Activated CD4-positive, alpha-beta T cell treated with anti-CD3 and anti-CD28 coated beads, Interleukin-2, amount 50 U/mL, for 48 hours (primary cell): ENCODE measurements at places on chromosomes 16 and 17.

DNA sequence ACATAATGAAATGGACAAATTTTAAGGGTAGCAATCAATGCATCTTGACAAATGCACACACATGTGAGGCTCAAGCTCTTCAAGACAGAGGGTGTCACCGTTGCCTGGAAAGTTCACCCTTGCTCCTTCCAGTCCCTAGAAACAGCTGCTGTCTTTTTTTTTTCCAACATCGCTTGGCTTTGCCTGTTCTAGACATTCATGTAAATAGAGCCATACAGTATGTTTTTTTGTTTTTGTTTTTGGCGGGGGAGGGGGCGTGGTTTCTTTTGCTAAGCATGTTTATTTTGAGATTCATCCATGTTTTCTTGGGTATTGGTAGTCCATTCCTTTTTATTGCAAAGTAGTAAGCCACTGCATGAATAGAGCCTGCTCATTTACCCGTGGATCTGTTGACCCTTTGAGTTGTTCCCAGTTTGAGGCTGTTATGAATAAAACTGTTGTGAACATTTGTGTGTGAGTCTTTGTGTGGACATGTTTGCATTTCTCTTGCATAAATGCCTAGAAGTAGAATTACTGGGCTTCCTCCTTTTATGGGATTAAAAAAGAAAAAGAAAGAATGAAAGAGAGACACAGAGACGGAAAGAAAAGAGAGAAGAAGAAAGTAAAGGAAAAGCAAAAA lies 78.4 kb downstream of the NT5M start:
- DNase-seq = no peak

DNA sequence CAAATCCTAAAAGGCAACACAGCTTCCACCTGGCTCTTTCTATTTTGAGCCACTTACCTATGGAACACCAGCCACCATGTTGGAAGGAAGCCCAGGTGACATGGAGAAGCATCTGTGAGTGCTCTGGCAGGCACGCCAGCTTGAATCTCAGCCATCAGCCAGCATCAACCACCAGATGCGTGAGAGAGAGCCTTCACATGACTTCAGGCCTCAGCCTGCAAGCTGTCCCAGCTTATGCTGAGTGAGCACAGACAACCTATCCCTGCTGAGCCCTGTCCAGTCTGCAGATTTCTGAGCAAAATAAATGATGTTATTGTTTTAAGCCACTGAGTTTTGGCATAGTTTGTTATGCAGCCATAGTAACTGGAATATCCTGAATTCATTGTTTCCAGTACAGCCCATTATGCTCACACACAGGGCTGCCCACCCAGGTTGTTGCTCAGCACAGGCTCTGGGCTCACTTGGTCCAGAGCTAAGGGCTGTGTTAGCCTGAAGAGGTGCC lies 35.1 kb downstream of the TMEM238L start:
- no peak for DNase-seq

GRCh38 chr17:49031965-49032928 lies 35.1 kb downstream of the IGF2BP1 start:
- peak; percentile 30 for DNase-seq

GRCh38 chr16:57578521-57579360 lies 36.3 kb downstream of the ADGRG5 start:
- DNase-seq = no peak

GRCh38 chr17:74085434-74085833 lies 118.0 kb upstream of the RPL38 start:
- DNase-seq = peak; percentile 2

- no peak for DNase-seq
Measured at GRCh38 chr17:83115832-83116231, 36.4 kb downstream of the METRNL start.

- no peak for DNase-seq
Measured at GRCh38 chr17:50268743-50269275, 5.5 kb upstream of the TMEM92 start.

- no peak for DNase-seq
Measured at GRCh38 chr17:1792495-1793446, 30.9 kb downstream of the SERPINF1 start.

- DNase-seq = no peak
Measured at GRCh38 chr16:58019866-58020538, 5.6 kb upstream of the MMP15 start.
